ENCODE measurements at places on chromosomes 7 and 10.

DNA sequence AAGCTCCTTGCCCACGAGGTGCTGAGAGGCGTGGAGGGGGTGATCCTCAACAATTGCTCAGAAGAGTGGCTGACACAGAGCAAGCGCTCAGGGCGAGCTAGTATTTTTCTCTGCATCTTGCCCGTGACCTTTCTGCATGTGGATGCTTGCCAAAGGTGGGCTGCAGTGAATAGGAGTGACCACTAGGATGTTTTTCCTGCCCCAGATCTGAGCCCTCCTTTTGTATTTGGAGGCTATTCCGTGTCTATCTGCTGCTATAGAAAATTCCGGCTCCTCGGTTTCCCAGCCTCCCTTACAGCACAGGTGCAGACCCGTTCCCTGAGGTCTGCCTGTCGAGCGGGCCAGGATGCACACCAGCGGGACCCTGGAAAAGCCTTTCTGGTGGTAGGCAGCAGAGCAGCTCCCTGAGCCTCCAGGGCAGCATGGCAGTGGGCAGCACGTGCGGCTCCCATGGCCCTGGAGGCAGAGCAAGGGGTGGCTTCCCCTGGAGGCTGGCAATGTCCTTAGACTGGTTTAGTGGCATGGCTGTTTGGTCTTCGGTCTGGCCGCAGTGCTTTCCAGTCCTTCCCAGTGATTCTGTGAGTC lies 145.1 kb upstream of the PCBD1 start:
- no peak for DNase-seq

DNA sequence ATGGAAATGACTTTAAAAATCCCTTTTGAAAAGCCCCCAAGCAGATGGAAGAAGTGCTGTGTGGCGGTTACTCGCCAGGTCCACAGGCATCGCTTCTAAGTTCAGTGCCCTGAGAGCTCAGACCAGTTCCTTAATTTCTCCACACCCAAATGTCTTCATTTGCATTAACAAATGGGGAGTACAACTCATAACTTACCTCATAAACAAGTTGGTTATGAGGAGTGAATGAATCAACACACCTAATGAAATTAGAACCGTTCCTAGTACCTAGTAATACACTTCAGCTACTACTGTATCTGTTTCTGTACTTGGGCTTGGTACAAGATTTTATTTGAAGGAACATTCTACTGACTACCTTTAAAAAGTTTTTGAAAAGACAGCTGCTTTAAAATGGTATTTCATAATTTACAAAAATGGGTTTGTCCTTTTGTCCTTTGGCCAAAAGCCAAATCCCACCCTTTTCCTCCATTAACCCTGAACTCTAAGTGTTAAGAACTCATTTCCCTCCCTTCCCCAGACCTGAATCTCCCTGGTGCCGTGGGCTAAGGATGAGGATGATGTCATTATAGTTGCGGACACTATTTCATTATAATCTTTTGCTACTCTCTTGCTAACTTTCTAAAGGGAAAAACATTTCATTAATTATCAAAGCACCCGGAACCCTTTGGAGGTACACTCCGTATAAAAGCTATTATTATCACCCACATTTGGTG lies 221.5 kb upstream of the CELF2 start:
- no peak for DNase-seq

DNA sequence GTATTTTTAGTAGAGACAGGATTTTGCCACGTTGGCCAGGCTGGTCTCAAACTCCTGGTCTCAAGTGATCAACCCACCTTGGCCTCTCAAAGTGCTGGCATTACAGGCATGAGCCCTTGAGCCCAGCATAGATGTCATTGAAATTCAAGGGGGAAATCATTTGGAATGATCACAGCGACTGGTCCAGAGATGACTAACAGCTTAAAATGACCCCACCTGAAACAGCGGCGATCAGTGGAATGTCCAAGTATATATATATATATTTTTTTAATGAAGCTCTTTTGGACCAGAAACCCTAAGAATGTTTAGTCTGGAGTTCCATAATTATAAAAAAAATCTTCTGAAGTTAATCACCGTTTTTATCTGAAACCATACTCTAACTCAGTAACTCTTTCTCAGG lies 12.5 kb upstream of the AKR1E2 start:
- no peak for DNase-seq

DNA sequence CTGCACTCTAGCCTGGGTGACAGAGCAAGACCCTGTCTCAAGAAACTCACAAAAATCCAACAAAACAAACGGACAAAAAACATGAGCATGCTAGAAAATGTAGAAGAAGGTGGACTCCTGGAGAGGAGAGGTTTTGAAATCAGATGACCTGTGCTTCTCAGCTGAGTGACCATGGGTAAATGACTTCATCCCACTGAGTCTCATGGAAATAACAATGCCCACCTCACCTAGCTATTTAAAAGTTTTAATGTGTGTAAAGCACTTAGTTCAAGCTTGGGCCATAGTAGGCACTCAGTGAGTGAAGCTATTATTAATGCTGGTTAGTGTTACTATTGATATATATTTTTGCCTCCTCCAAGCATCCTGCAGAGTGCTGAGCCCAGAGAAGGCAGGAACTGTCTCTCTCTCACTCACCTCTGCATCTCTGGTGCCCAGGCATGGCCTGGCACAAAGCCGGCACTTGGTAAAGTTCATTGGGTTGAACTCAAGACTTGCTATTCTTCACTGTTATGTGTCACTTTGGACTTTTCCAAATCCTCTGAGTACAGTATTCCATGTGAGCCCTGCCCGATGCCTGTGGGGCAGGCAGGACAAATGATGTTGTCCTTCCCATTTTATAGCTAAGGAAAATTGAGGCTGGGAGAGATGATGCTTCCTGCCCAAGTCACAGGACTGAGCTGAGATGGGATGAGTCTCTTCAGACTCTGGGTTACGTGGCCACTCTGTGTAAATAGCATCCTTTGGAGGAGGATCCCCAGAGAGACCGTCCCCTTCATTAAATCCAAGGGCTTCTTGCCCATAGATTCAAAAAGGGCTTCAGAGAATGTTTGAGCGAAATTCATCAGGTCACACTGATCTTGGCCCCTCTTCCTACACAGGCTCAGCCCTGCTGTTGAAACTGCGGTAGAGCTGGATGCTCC lies 81.4 kb upstream of the EMX2 start:
- no peak for DNase-seq

DNA sequence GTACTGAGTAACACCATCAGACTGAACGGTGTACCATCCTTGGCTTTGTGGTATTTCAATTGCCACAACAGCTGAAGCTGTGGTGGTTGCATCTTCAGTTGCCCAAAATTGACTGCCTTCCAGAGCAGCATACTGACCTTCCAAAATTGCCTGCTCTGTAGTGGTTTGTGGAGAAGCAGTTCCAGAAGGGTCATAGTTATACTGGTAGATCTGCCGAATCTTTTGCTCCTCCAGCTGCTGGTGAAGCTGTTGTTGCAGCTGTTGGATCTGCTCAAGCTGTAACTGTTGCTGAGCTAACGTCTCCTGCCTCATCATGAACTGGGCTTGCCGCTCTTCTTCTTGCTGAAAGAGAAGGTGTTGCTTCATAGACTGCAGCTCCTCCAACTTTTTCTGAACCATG lies 212.2 kb downstream of the PCLO start:
- no peak for DNase-seq

DNA sequence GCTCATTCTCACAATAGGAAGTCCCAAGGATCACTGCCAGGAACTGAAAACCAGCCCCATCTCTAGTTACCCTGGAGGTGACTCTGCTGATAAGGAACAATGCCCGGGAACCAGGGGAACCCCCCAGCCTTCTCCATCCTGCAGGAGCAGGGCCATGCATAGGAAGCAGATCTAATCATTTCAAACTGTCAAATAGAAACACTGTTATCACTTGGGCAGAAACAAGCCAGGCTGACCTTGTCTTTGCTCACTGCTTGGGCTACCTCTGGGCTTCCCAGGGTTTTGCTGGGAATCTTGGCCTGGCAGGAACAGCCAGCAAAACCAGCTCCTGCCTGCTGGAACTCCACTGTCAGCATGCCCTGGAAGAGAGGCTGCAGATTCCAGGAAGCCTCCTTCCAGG lies 114.1 kb downstream of the RNF216 start:
- DNase-seq, result no peak

- no peak for DNase-seq
Measured at GRCh38 chr7:154647625-154648024, 355.3 kb downstream of the PAXIP1 start.

DNA sequence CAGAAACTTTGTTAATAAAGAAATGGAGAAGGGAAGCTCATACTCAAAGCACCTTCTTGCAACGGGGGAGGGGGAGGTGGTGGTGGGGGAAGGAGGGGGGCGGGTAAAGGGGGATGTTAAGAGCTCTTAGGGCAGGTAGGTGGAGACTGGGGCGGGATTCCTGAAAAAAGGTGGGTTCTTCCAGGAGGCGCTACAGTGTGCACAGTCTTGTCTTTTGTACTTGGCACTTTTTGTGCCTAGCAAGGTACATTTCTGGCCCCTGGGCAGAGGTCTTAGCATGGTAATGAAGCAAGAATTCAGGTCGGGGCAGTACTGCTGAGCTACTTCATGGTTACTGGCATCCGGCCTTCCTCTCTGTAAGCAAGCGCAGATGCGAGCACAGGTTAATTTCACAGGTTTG lies 15.2 kb upstream of the LAMB4 start:
- DNase-seq, result no peak

- DNase-seq, result peak; percentile 44
Measured at GRCh38 chr7:24290004-24290641, 6.1 kb downstream of the NPY start.

DNA sequence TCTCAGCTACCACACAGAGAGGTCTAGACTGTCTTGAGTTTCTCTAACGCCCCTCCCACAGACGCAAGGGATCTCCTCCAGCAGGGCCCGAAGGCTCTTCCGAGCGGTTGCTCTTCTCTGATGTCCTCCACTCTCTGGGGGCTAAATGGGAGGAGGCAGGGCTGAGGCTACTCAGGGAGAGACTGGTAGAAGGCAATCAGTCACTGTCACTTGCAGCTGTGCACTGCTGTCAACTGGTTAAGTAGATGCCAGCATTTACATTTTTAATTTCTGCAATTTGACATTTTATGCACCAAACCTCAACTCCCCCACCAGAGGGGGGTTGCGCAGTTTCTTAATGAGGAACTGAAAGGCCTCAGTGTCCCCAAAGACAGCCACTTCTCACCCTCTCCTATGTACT lies 442.8 kb downstream of the PLXNA4 start:
- DNase-seq, result no peak

DNA sequence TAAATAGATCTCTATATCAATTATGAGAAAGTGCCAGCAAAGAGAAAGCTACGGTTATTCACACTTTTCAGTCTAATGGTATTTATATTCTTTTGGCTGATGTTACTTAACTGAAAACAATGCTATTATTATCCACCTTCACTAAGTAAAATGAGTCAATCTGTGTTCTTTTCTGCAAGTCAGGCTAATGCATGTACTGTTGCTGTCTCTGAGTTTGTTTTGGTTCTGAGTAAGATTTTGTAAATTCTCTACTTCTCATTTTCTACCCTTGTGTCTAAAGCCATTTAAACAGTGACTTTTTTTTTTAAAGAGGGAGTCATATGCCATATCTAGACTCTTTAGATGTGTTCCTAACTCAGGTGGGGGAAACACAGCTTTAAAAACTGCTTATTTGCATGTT lies 7.5 kb downstream of the VWC2 start:
- no peak for DNase-seq

DNA sequence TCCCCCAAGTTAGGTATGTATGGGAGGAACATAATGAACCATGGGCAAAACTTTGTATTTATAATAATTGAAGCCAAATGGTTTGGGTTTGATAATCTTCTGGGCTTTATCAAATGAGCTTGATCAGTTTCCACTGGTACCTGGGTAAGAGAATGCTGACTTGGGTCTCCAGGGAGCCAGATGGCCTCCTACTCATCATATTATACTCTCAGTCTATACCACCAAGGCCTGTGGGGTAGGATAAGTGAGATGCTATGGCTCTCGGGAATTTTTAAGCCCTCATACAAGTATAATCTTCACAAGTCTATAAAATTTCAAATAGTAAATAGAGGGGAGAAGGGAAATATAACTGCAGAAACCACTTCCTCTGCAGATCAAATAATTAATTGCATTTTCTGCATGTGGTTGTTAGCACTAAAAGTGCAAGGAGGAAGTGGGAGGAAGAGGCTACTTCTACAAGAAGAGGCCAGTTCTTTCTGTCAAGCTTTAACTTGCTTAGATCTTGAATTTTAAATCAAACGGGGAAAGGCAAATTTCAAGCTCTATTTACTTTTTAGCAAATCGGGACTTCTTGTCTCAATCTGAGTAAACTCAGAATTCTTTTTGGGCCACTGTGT lies 349.0 kb downstream of the SORCS1 start:
- DNase-seq, result peak; percentile 15

- DNase-seq, result no peak
Measured at GRCh38 chr7:951881-952547, 2.5 kb downstream of the ADAP1 start.

- no peak for DNase-seq
Measured at GRCh38 chr7:146894927-146895326, 778.3 kb downstream of the CNTNAP2 start.

GRCh38 chr10:74683621-74684364 lies 142.6 kb upstream of the KAT6B start:
- no peak for DNase-seq

DNA sequence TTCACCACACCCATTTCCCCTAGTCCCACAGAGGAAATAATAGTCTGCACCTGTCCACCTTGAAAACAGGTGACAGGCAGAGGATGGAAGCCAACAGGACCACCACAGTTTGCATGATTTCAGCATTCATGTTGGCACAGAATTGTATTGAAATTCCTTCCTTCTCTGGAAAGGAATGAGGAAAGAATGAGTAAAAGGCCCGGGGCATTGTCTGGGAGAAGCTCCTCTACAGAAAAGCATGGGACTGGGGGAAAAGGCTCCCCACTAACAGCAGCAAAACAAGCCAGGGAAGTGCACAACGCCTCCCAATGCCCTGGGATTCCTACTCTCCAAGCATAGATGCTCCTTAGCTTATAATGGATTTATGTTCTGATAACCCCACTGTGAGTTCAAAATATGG lies 28.5 kb upstream of the TOMM7 start:
- DNase-seq, result no peak

DNA sequence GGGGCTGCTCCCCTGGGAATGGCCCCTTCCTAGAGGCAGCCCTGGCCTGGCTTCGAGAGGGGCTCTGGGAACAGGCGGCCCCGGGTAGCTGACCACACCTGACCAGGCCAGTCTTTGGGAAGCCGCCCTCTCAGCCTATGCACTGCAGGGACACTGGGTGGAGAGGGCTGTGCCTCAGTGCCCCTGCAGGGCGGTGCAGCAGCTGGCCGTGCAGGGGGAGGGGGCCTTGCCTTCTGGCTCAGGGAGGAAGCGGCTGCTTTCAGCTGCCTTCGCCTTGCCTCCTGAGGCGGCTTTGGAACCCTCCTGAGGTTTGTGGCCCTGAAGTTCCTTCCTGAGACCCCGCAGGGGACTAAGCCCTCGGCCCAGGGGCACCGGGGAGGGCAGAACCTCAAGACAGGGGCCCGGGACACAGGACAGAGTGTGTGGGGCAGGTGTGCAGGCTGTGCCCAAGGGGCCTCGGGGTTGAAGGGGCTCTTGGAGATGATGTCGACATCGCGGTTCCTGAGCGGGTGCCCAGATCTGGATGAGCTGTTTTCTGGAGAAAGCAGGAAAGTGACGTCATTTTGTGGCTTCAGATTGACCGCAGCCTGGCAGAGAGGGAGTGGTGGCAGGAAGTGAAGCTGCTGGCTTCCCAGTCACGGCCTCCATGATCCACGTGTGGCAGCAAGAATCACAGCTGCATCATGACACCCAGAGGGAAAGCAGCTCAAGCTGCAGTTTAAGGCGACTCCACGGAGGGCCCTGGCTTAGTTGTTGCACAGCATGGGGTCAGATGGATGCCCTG lies 17.7 kb downstream of the ADAM8 start:
- no peak for DNase-seq

- DNase-seq, result no peak
Measured at GRCh38 chr10:48305905-48306264, 592 bp upstream of the MAPK8 start.
